ENCODE measurements at places on chromosomes 12 and 14. TPM values are rescaled to one million over a fixed set of nuclear protein-coding genes. Genes with fewer than 3 reads are reported as not detected.

SLC2A3 gene
- total RNA-seq = 5.7 TPM

SERPINA10 gene
- total RNA-seq = 0.06 TPM

CNTN1 gene
- total RNA-seq = 64.7 TPM

CBX5 gene
- total RNA-seq = 24.2 TPM

MDM1 gene
- 8.3 TPM for total RNA-seq

GALNT16 gene
- 3.6 TPM for total RNA-seq

TOMM20L gene
- total RNA-seq = not detected

VRTN gene
- total RNA-seq = not detected

PLEKHG7 gene
- total RNA-seq = not detected

KRT77 gene
- total RNA-seq = not detected

SLC6A12 gene
- total RNA-seq = 1.0 TPM

SSTR1 gene
- not detected for total RNA-seq

IAPP gene
- total RNA-seq = not detected

Data from A549 treated with DMSO at 1 μM for 4 hours (cell line).